ENCODE measurements at places on chromosomes 3 and 15.

- DNase-seq: no peak
Measured at GRCh38 chr15:88465633-88466224, 1.5 kb downstream of the MRPL46 start.

DNA sequence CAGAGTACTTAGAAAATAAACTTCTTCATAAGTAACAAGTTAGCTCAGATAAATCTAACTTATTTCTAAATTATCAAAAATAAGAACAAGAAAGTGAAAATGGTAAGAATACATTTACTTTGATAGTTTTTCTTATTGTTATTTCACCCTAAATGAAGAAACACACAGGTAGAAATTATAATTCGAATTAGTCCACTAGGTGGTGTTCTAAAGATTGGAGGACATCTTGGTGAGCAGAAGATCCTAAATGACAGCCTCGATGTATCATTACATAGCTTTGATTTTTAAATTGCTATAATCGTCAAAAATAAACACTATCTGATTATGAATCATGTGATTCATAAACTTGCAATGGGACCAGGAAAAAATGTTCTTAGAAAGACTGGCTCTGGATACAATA lies 280.8 kb upstream of the UBE2E2 start:
- DNase-seq: no peak

- DNase-seq: no peak
Measured at GRCh38 chr3:133259767-133260166, 140.1 kb upstream of the BFSP2 start.

DNA sequence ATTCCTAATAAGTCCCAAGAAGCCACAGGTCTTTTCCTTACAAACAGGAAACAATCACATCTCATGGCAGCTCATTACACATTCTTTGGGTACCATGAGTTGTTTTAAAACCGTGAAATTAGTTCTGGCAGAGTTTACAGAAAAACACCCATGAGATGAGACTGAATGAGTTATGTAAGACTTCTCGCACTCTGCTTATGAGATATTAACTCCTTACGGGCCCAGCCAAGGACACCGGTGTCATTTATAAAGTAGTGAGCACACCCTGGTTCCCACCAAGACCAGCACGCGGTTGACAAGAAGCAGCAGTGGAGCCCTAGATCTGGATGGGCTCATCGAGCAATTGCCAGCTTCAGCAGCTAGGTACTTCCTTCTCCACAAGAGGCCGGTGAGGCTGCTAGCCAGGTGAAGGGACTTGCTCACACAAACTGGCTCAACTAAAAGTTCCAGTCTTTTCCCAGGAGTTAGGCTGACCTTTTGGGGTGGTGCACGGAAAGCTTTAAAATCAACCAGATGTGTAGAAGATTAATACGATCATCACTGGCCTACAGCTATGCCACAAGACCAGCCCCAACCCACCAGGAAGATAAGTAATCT lies 318.6 kb upstream of the ICE2 start:
- no peak for DNase-seq

DNA sequence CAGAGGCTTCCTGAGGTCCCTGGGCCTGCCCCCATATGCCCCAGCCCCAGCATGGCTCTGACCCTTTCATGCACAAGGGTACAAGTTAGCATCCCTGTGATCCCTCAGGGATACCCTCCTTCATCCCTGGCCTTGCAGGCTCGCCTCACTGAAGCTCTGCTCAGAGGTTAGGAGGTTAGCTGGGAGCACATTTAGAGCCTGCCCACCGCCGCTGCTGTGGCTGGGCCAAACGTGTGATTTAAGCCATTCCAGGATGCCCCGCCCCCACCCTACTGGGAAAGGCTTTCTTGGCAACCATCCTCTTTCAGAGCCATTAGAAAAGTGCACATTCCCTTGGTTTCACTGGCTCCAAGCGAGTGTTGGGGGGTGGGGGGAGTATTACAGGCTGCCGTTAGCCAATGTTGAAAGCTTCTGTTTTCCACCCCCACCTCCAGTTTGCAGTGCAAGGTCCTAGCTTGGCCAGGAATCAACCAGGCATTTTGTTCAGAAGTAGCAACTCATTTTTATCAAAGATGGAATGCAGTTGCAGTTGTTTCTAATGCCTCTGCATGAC lies 6.3 kb upstream of the HES1 start:
- DNase-seq: no peak

GRCh38 chr3:78645628-78646310 lies 1122.0 kb downstream of the ROBO1 start:
- no peak for DNase-seq

- DNase-seq: no peak
Measured at GRCh38 chr3:32699429-32699828, 14.4 kb downstream of the CNOT10 start.

GRCh38 chr3:52070724-52071621 lies 14.6 kb upstream of the DUSP7 start:
- no peak for DNase-seq

DNA sequence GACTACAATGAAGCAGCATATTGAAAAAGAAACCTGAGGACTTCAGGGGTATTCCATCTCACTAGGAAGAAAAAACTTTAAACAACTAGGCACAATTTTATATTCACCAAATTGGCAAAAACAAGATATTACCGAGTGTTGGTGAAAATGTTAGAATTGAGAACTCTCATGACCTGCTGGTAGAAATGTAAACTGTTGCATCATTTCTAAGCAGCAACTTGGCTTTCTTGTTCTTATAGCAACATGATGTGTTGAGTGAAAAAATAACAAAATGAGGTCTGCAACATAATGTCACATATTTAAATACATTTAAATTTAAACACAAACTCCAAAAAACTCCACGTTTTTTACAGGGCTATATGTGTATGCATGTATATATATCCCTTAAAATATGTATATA lies 59.0 kb upstream of the SPPL2A start:
- DNase-seq: no peak

DNA sequence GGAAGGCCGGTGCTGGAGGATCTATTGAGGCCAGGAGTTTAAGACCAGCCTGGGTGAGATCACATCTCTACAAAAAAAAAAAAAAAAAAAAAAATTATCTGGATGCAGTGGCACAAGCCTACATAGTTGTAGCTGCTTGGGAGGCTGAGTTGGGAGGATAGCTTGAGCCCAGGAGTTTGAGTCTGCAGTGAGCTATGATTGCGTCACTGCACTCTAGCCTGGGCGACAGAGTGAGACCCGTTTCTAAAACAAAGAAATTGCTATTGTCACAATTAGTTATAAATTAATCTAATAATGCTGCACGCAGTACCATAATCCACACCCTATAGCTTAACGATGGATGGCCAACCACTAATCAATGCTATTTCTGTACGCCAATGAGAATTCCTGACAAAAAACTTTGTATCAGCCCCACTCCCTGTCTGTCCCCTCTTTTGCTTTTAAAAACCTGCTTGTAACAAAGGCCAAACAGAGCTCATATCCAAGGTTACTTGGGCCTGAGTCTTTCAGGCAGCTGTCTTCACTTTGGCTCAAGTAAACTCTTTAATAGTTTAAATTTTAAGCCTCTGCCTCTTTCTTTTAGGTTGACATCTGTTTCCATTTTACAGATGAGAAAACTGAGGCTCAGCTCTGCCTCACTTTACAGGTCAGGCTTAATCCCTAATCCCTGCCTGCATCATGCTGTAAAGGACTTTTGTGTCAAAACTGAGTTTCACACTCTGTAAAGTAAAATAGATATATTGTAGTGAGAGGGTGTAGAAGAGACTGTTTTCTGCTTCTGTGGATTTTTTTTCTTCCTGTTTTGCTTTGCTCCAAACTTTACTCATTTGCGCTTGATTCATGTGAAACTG lies 10.9 kb downstream of the FLNB start:
- DNase-seq: no peak

GRCh38 chr15:42508263-42508690 lies 12.8 kb downstream of the SNAP23 start:
- no peak for DNase-seq
